NCI-H1048 (cell line): ENCODE measurements at places on chromosomes 13 and 19.

- DNase-seq = no peak
These were observed 1071.9 kb upstream of the ATXN8OS start for GRCh38 chr13:69035771-69036170.

- no peak for DNase-seq
These were observed 3.5 kb downstream of the RASA3 start for GRCh38 chr13:114128624-114129522.

DNA sequence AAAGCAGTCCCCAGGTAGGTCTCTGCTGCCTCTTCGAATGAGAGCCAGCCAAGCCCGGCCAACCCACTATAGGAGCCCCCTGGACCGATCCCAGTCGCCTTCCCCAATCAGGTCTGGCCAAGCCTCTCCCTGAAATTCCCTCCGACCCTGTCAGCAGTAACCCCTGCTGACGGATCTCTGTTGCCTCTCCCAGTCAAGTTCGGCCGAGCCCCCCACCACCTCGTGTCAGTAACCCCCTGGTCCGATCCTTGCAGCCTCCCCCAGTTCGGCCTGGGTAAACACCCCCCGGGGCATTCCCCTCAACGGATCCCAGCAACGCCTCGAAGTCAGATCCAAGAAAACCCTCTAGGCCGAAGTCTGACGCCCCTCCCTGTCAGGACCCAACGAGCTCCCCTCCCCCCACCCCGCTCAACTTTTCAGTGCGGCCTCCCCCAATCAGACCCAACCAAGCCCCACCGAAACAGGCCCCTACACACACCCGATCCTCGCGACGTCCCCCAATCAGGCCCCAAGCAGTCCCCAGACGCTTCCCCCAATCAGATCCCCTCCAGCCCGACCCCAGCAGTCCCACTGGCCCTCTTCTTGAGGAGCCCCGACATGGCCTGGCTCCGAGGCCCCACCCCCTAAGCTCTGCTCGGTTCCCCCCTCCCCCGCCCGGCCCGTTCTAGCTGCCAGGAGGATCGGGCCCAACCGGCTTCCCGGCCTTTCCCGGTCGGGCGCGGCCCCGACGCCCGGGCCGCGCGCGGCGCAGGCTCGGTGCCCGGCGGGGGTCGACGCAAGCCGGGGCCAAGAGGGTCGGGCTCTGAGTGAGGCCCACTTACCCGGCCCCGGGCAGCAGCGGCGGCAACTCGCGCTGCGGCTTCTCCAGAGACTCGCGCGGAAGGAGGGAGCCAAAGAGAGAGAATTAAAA, 1.8 kb downstream of the TNPO2 start:
- DNase-seq = peak; percentile 49

- DNase-seq = no peak
These were observed 694 bp downstream of the CLN5 start for GRCh38 chr13:76992548-76993001.

GRCh38 chr13:35309706-35310105, 166.8 kb downstream of the MAB21L1 start:
- DNase-seq = no peak

- no peak for DNase-seq
These were observed 4.3 kb downstream of the SPHK2 start for GRCh38 chr19:48623556-48624066.

GRCh38 chr19:44401139-44402115, at the start of gene ZNF285:
TSS of gene ZNF285 (minus strand) at chr19:44401608. CDS start at chr19:44397213, 4,395 bp downstream.
- DNase-seq = no peak

- peak; percentile 8 for DNase-seq
These were observed 697.0 kb downstream of the LIG4 start for GRCh38 chr13:107518292-107518691.

DNA sequence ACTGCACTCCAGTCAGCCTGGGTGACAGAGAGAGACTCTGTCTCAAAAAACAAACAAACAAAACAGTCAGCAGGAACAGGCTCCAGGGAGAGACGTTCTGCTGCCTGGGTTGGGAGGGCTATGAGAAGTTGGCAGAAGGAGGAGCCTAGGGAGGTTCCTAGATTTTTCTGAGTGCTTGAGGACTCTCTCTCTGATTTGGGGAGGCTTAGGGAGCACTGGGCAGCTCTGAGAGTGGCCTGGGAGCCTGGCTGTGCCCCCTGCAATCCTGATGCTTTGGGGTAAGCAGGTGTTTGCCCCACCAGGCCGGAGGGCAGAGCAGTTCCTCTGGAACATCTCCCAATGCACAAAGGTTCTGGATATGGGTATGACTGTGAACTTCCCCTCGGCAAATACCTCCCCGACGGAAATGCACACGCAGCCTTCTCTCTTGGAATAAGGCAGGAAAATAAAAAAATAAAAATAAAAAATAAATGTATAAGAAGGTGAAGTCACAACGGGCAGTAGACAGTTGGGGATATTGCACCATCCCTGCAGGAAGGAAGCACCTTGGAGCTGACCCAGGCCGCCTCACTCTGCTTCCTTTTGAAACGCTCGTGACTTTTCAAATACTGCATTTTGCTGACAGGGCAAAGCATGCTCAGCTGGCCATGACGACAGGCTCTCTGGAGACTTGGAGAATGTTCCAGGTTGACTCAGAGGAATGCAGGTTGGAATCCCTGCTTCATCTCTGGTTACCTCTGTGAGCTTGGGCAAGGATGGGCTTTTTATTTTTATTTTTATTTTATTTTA, 26.5 kb upstream of the HOMER3 start:
- DNase-seq = no peak

- DNase-seq = no peak
These were observed 30.9 kb upstream of the MED4 start for GRCh38 chr13:48125794-48126228.

DNA sequence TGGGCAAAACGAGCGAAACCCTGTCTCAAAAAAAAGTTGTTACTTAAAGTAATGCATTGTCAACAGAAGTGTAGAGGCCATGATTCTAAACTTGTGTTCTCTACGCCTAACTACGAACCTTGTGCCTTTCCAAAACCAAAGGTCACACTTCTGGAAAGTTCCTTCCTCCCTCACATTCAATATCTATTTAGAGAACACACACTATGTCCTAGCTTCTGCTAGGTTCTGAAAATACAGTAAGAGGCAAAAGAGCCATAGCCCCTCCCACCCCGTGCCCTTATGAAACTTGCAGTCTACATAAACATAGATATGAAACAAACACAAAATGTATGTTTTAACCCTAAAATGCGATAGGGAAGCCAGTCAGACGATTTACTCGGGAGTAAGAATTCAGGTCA, 36.4 kb downstream of the RNF6 start:
- no peak for DNase-seq

DNA sequence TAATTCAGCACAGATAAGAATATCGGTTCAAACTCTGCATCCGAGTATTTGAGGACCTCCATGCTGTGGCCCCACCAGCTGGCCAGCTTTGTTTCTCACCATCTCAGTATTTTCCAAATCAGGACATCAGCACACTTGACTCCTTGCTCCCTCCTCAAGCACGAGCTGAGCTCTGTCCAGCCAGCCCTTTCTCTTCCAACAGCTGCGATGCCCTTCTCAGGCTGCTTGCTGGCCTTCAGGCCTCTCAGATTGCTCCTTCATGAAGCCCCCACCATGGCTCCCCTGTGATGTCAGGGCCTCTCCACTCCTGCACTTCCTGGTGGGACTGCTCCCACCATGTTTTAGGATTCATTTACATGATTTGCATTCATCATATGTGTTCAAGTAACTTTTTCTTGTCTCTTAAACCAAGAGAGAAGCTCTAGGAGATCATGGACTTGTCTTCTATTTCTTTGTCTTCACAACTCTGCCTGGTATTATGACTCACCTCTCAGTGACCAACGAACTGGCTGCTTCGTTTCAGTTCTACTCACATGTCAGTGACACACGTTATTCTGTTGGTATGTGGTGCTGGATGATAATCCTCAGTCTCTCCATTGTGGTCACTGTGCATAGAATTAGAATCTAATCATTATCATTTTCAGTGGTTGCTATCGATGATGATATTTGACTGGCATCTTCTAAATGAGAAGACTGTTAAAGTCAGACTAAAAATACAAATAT, 471.7 kb downstream of the EFNB2 start:
- no peak for DNase-seq

- DNase-seq = no peak
These were observed 1617.6 kb upstream of the SLC10A2 start for GRCh38 chr13:104683789-104684188.

DNA sequence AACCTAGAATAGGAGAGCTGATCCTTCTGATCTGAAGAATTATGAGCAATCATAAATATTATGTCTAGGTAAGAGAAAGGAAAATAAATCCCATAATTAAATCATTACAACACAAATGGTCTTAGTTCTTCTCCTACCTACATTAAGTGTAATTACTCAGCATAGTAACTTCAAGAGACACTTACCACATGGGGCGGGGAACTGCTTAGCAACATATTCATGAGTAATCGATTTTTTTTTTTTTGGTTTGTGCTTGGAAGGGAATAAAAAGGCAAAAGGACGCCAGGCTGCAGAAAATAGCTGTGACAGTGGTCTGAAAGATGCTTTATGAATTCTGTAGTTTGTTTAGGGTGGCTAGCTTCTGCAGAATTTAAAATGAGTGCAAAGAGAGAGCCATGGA, 103.3 kb upstream of the HTR2A start:
- no peak for DNase-seq

GRCh38 chr13:33125821-33126570, 109.8 kb downstream of the KL start:
- DNase-seq = no peak

DNA sequence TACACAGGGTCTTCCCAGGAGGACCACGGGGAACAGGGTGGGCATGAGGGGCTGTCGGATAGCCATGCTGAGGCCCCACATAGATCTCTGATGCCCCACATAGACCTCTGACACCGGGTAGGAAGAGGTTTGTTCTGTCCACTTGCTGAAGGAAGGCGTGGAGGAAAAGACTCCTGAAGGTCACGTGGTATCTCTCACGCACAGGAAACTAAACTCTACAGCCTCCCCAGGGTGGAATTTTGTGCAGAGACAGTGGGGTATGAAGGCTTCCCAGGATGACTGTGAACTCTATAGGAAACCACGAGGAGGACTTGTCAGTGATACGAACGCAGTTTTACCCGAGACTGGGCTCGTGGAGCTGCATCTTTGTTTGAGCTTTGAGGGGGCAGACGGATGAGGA, 2.8 kb downstream of the EVI5L start:
- DNase-seq = no peak

GRCh38 chr19:5031231-5032100, 62.6 kb downstream of the KDM4B start:
- DNase-seq = no peak

- DNase-seq = no peak
These were observed 23.4 kb downstream of the ZNF507 start for GRCh38 chr19:32368787-32369186.

DNA sequence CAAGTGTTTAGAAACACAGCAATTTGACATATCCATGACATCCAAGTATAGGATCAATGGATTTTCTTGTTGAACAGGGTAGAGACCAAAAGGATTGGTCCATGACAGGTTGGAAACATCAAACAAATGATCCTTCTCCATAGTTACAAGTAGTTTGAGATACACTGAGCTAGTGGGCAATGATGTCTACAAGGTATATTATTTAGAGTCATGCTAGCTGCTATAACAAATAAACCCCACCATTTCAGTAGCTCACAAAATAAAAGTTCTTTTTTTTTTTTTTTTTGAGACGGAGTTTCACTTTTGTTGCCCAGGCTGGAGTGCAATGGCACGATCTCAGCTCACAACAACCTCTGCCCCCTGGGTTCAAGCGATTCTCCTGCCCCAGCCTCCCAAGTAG, 4.9 kb upstream of the HAUS5 start:
- DNase-seq = no peak

GRCh38 chr13:112941349-112941748, 27.7 kb upstream of the MCF2L start:
- no peak for DNase-seq

DNA sequence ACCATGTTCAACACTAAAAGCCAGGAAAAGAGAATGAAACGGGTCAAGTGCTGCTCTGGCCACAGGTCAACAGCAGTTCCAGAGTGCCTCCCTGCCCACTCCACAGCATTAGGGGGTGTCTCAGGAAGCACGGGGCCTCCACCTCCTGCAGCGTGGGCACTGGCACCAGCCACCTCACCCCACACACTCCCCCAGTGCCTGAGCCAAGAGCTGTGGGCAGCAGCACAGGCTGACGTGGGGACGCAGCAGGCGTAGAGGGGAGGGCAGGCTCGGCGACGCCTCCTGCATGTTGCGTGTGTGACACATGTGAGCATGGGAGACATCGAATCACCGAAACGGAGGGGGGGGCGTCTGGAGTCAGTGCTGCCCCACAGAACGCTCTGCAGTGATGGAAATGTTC, 21.4 kb upstream of the TMEM160 start:
- DNase-seq = no peak

- no peak for DNase-seq
These were observed 3.6 kb upstream of the CACNG8 start for GRCh38 chr19:53958823-53959757.

DNA sequence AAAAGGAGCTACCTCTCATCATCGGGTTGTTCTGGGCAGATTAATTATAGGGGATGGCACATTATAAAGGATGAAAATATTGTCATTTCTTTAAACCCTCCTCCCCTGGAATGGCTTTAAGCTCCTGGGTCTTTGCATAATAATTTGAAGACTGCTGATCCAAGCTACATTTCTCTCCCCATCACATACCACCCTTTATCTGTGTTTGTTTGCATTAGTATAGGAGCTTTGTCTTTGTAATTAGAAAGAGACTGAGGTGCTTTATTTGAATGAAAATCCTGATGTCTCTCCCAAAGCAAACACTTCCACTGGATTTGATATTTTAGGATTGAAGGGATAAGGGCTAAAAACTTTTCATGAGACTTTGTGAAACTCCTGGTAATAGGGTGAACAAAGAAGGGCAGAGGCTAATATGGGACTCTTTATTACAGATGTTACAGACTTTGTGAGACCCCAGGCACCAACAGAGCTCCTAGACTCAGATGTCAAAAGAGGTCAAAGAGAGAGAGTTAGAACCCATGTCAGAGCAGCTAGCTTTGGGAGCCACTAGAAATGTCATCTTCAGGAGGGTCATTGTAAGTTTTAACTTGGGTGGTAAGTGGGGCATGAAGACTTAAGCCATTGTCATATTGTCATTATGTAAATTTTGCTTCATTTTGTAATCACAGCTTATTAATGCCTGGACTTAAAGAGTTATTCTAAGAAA, 75.3 kb upstream of the RXFP2 start:
- DNase-seq = no peak

DNA sequence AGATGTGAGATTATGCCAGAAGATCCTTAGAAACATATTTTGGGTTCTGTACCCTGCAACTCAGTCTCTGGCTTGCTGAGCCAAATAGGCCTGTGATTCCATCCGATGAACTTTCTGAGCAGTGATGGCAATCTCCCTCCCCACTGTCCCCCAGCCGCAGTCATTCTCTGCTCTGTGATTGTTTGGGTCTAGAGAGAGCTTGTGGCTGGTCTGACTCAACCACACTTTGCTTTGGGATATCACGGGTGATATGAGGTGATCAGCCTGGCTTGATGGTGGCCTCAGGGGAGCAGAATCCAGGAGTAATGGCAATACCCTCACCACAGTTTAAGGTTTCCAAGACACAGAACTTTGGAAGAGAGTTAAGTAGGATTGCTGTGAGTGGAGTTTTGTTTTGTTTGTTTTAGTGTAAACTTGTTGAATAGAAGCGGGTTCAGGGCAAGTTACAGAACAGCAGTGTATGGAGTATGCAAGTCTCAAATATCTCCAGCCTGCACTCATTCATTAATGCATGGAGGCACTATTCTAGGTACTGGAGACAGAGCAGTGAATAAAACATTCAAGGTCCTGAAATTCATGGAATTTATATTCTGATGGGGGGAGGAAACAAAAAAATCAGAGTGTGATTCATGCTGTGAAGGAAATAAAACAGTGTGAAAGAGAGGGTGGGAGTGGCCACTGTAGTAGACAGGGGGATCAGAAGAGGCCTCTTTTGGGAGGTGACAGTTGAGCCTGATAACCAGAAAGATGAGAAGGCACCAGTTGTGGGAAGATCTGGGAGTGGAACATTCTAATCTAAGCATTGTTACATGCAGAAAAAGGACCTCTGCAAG, 5.3 kb downstream of the SAMD4B start:
- no peak for DNase-seq
